ENCODE measurements at places on chromosomes 7 and 10. TPM values are rescaled to one million over a fixed set of nuclear protein-coding genes. Genes with fewer than 3 reads are reported as not detected.

The MSS51 gene
- total RNA-seq, result 28.2 TPM

The COL26A1 gene
- 1.2 TPM for total RNA-seq

The PLPP4 gene
- 0.62 TPM for total RNA-seq

The PNLIP gene
- total RNA-seq, result 0.18 TPM

The ARHGAP22 gene
- total RNA-seq, result 1.2 TPM

DNA sequence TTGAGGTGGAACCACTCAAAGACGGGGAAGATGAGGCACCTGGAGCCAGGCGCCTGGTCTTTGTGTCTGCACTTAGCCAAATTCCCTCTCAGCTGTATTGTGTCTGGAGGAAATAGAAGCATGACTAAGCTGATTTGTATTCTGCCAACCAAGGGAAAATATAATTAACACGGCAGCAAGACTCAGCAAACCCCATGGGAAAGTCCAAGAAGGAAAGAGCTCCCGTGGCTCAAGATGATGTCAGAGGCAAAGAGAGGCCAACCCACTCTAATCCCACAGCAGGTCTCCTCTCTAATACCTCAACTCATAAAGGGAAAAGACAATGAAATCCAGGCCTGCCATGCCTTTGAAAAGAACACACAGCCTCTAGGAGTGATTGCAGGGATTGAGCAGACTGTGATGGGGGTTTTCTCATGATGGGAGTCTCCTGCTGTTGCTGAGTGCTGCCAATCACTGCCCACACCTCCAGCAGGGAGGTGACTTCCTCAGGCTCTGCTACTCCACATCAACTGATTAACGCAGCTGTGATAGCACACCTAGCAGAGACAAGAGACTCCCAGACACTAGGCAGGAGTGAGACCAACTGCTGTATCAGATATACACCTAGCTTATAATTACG, 255.5 kb upstream of the C7orf33 start:
- H3K4me1 ChIP-seq, result peaks cover 8% of the 10 kb centered on the region
- peak; percentile 65 for DNase-seq
- peaks cover 28% of the 10 kb centered on the region for H3K27me3 ChIP-seq
- no peak overlapping the region for H3K27ac ChIP-seq

- peaks cover 19% of the 10 kb centered on the region for H3K4me1 ChIP-seq
- no peak overlapping the region for H3K27ac ChIP-seq
- no peaks in the 10 kb centered on the region for H3K36me3 ChIP-seq
- no peaks in the 10 kb centered on the region for H3K27me3 ChIP-seq
- H3K4me3 ChIP-seq, result no peak overlapping the region
- DNase-seq, result no peak
Observed at GRCh38 chr10:48707472-48707871, 22.8 kb downstream of the WDFY4 start.

DNA sequence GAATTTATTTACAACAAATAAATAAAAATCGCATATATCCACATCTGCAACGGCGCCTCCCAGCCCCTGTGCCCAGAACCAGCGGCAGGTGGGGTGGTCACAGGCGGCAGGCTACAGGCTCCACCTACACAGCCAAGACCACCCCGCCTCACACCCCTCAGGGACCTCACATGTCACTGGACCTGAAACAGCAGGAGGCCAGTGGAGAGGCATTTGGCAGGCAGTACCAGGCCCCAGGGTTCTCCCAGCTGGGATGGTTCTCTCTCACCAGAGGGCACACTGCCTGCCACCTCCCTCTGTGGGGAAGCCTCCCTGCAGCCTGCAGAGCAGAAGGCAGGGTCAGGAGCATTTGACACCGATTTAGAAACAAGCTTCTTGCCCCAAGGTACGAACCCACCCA, 81.5 kb downstream of the MAD1L1 start:
- H3K27me3 ChIP-seq, result no peaks in the 10 kb centered on the region
- no peak for DNase-seq
- peaks cover 16% of the 10 kb centered on the region for H3K36me3 ChIP-seq
- H3K27ac ChIP-seq, result no peak overlapping the region
- peaks cover 34% of the 10 kb centered on the region for H3K4me1 ChIP-seq
- H3K4me3 ChIP-seq, result no peak overlapping the region

GRCh38 chr7:99730238-99730810, 4.7 kb downstream of the CYP3A7 start:
- H3K4me3 ChIP-seq, result no peak overlapping the region
- no peaks in the 10 kb centered on the region for H3K4me1 ChIP-seq
- no peaks in the 10 kb centered on the region for H3K27me3 ChIP-seq
- DNase-seq, result no peak
- H3K36me3 ChIP-seq, result no peaks in the 10 kb centered on the region
- no peak overlapping the region for H3K27ac ChIP-seq

GRCh38 chr7:21412410-21412851, 15.5 kb upstream of the SP4 start:
- H3K4me1 ChIP-seq, result no peaks in the 10 kb centered on the region
- no peaks in the 10 kb centered on the region for H3K27me3 ChIP-seq
- no peak overlapping the region for H3K4me3 ChIP-seq
- no peaks in the 10 kb centered on the region for H3K36me3 ChIP-seq
- no peak overlapping the region for H3K27ac ChIP-seq

GRCh38 chr10:100744136-100744986, 1.0 kb upstream of the PAX2 start:
- H3K27ac ChIP-seq, result no peak overlapping the region
- DNase-seq, result no peak
- H3K27me3 ChIP-seq, result peaks cover 99% of the 10 kb centered on the region
- no peak overlapping the region for H3K4me3 ChIP-seq
- peaks cover 37% of the 10 kb centered on the region for H3K4me1 ChIP-seq

- DNase-seq, result peak; percentile 9
- H3K27ac ChIP-seq, result no peak overlapping the region
- peak overlapping the region; percentile 13 for H3K4me3 ChIP-seq
- H3K36me3 ChIP-seq, result no peaks in the 10 kb centered on the region
- H3K4me1 ChIP-seq, result peaks cover 4% of the 10 kb centered on the region
- H3K27me3 ChIP-seq, result peaks cover 23% of the 10 kb centered on the region
Observed at GRCh38 chr10:116627386-116627933, 6.7 kb downstream of the PNLIPRP2 start.

DNA sequence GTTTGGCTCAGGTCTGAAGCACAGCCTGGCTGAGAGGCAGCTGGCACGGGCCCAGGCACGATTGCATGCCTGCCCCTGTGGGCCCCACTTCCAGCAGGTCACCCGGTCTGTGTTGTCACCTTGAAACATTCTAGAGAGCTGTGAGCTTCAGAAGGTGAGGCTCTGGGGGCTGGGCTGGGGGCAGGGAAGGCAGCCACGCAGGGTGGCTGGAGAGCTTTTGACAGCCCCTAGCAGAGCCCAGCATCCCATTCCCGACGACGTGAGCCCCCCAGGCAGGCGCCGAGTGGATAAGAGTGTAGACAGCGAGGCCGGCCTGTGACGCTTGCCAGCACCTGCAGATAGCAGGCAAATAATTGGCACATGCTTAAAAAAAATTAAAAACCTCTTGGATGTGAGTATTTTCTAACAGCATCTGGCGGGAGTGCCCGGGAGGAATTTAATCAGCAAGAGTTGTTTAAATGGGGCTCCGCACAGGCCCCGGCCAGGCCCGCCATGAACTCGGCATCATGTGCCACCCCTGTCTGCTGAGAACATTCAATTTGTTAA, 212.0 kb upstream of the TBX20 start:
- DNase-seq, result peak; percentile 5
- no peak overlapping the region for H3K4me3 ChIP-seq
- no peaks in the 10 kb centered on the region for H3K27me3 ChIP-seq
- H3K36me3 ChIP-seq, result no peaks in the 10 kb centered on the region
- H3K27ac ChIP-seq, result no peak overlapping the region

GRCh38 chr10:110036640-110037039, 28.9 kb downstream of the ADD3 start:
- no peak overlapping the region for H3K4me3 ChIP-seq
- DNase-seq, result no peak
- no peaks in the 10 kb centered on the region for H3K36me3 ChIP-seq

DNA sequence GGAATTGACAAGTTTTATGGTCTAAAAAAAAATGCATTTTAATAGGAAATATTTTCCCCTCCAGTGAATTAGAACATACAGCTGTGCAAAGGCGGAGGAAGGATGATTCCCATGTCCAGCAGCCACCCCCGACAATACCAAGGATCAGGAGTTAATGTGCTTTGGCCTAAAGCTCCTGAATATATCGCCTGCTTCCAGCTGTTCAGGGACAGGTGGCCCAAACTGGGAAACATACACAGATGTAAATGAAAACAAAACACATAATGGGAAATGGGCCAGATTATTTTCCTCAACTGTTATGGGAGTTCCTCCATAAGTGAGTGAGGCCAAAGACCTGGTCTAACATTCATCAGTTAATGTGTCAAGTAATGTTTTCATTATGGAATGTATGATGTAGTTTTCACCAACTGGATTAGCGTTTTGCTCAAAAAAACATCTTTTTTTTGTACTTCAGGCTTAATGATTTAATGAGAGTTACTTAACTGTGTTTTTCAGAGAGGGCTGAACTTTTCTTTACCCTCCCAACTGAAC, 55.1 kb upstream of the LAMB1 start:
- H3K36me3 ChIP-seq, result no peaks in the 10 kb centered on the region
- H3K4me1 ChIP-seq, result peaks cover 25% of the 10 kb centered on the region
- peak overlapping the region; percentile 76 for H3K27ac ChIP-seq
- H3K27me3 ChIP-seq, result no peaks in the 10 kb centered on the region

GRCh38 chr10:80855348-80855971, 317.8 kb downstream of the SH2D4B start:
- H3K27ac ChIP-seq, result no peak overlapping the region
- H3K4me1 ChIP-seq, result no peaks in the 10 kb centered on the region
- no peaks in the 10 kb centered on the region for H3K36me3 ChIP-seq
- DNase-seq, result peak; percentile 18
- H3K4me3 ChIP-seq, result no peak overlapping the region

GRCh38 chr7:123802249-123802648, 42.7 kb upstream of the HYAL4 start:
- DNase-seq, result no peak
- no peak overlapping the region for H3K4me3 ChIP-seq
- H3K27ac ChIP-seq, result no peak overlapping the region

DNA sequence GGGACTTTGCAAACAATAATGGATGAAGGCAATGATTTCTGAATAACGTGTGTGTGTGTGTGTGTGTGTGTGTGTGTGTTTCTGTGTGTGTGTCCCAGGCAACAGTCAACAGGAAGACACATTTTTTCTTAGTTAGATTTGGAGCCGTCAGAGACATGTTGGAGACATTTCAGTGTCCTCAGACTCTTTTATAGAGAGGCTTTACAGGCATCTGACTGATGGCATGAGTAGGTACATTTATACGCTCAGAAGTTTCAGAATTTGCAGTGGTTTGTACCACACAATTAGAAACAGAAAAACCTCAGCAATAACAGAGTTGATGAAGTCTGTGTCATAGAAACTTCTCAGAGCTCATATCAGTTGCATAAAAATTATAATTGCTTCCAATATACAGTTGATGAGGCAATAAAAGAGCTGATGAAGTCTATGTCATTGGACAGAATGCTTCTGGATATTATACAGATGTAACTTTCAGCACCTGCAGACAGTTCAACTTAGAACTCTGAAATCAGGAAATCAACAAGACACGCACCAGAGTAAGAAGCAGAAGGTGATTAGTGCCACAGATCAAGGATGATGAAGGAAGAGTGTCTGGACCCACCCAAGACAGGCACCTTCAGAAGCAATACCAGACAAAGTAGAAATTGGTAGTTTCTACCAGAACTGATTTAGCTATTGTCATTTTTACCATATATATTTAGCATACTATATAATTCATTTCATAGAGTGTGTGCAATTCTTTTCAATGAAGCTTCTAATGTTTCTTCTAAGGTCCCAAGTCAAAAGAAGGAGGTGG, 104.5 kb upstream of the LYZL1 start:
- no peak overlapping the region for H3K4me3 ChIP-seq
- H3K27me3 ChIP-seq, result no peaks in the 10 kb centered on the region
- no peak for DNase-seq
- H3K27ac ChIP-seq, result no peak overlapping the region
- no peaks in the 10 kb centered on the region for H3K36me3 ChIP-seq
- no peaks in the 10 kb centered on the region for H3K4me1 ChIP-seq

GRCh38 chr7:86320341-86320740, 323.4 kb upstream of the GRM3 start:
- no peaks in the 10 kb centered on the region for H3K27me3 ChIP-seq
- no peak overlapping the region for H3K4me3 ChIP-seq
- no peak overlapping the region for H3K27ac ChIP-seq
- no peaks in the 10 kb centered on the region for H3K36me3 ChIP-seq

DNA sequence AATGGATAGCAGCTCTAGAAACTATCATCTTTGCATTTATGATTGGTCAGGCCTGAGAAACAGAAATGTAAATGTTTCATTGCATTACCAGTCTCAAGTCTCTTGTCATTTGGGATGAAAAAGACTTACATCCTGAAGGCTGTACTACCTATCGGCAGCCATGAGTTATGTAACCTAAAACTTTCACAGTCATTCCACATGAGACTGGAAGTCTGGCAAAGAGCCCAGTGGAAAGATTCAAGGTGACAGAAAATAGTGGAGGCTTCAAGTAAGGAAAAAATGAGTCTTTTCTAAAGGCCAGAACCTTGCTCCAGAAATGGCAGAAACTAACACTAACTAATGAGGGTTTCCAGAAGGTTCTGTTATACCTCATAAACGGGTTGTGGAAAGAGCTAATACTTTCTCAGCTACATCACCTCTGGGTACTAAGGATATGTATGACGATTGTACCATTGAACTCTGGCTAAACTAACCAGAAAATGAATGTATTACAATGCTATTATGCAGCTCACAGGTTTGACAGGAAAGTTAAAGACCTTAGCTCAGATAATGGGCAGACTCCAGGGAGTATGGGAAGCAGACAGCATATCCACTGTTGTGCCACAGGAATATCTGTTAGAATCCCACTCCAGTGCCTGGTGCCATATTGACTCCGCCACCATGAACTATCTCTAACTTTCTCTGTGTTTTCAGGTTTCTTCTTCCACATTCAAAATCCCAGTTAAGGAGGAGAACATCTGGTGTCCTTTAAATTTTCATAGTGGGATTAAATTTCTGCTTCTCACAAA, 41.7 kb upstream of the DYNC1I1 start:
- peak; percentile 9 for DNase-seq
- no peaks in the 10 kb centered on the region for H3K36me3 ChIP-seq

GRCh38 chr10:22437620-22438588, 92.6 kb downstream of the SPAG6 start:
- peak overlapping the region; percentile 99 for H3K27ac ChIP-seq
- no peaks in the 10 kb centered on the region for H3K36me3 ChIP-seq
- H3K27me3 ChIP-seq, result no peaks in the 10 kb centered on the region
- peak; percentile 75 for DNase-seq
- H3K4me3 ChIP-seq, result peak overlapping the region; percentile 86

DNA sequence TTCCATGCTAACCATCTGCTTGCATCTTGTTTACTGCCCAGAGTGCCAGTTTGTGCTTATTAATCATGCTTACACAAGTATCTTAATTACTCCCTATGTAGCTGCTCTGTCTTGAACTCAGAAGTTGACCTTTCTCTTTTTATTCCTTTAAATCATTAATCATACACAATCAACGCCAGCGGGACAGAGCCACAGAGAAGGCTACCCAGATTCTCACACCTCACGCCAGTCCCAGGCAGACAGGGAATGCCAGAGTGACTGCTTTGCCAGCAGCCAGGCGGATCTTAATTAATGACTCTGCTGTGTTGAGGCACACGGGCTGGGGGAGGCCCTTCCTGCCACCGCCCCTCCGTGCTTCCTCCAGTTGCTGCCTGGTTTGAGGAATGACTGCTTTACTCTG, 229.4 kb downstream of the LRMDA start:
- DNase-seq, result no peak
- H3K27me3 ChIP-seq, result peaks cover 3% of the 10 kb centered on the region
- no peaks in the 10 kb centered on the region for H3K4me1 ChIP-seq
- no peak overlapping the region for H3K4me3 ChIP-seq
- no peak overlapping the region for H3K27ac ChIP-seq

GRCh38 chr10:73413108-73413527, 740 bp downstream of the ANXA7 start:
- H3K4me3 ChIP-seq, result peak overlapping the region; percentile 93
- H3K4me1 ChIP-seq, result peaks cover 17% of the 10 kb centered on the region
- H3K27ac ChIP-seq, result peak overlapping the region; percentile 97
- H3K36me3 ChIP-seq, result no peaks in the 10 kb centered on the region
- peaks cover 2% of the 10 kb centered on the region for H3K27me3 ChIP-seq

Measured in muscle of leg (tissue), 16 donors.